H1 (cell line): ENCODE measurements at places on chromosomes 5 and 9. TPM values are rescaled to one million over a fixed set of nuclear protein-coding genes. Genes with fewer than 3 reads are reported as not detected.

GRCh38 chr9:70801181-70801829, 320.1 kb downstream of the TRPM3 start:
- no peak for DNase-seq

GRCh38 chr9:74728176-74728575, 159.5 kb downstream of the TRPM6 start:
- DNase-seq = no peak

GRCh38 chr5:91098541-91098940, 284.6 kb downstream of the ARRDC3 start:
- DNase-seq = no peak

Gene F12
- polyA plus RNA-seq = 7.8 and 12.0 TPM in 2 replicates

DNA sequence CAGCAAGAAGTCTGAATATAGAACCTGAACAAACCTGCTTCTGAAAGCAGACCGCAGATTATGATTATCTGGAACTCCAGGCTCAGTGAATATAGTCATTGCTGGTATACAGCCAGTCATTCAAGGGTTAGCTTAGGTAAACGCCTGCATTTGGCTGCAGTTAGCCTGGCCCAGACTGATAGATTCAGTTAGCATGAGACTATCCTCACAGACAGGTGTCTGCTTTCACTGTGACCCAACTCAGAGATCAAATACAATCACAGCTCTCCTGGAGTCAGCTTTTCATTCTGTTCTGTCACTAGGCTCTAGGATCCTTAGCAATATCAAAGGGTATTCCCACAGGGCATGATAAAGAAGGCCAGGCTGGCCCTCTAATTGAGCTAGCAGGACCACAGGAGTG, 138.6 kb upstream of the PLCXD3 start:
- no peak for DNase-seq

Gene HTR1A
- 6.2 and 6.5 TPM in 2 replicates for polyA plus RNA-seq

DNA sequence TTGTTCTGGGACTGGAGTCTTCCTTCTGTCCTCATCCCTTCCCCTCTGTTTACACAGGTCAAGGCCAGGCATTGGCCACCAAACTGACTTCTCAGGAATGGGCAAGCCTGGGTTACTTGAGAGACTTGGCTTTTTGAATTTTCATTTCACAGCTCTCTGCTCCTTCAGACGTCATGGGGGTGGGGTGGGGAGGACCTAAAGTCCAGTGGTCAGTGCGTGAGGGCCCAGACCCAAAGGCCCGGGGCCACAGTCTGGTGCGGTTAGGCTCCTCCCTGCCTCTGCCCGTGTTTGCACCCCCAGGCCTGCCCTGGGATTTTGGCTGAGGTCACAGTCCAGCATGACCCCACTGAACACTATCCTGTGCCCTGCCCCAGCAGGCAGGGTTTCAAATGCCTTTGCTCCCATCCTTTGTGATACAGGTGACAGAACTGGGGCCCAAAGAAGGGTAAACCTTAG, 4.1 kb upstream of the CXXC5 start:
- DNase-seq = no peak

Gene PCDHGA12
- 0.88 and 1.2 TPM in 2 replicates for polyA plus RNA-seq

DNA sequence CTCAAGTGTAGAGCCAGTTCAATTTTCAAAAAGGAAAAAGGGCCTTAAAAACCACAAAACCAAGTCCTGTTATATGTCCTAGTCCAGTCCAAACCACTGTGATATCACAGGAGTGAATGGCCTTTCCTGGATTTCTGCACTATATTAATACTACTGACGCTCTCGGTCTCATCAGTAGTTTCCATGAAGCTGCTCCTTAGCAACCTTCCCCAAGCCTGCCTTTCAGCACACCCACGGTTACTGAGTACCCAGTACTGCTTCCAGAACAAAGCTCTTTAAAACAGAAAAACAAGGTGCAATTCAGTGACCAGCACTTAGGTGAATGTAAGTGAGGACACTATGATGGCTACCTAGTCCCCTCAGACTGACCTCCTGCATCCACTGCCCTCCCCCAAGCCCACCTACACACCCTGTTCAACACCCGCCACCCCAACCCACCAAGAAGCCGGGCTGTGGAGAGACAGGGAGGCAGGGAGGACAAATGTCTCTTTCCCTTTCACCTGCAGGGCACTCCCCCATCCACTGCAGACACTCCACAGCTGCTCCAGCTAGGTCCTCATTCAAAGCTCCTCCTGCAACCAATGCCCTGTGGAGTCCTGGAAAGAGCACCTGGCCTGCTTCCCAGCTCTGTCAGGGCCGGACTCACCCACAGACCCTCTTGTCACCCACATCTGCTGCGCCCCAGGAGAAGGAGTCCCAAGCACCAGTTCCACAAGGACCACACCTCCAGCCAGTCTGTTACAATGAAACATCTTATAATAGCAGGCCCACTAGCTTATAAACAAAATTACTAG, 25.9 kb downstream of the PSMB7 start:
- no peak for DNase-seq

GRCh38 chr5:58224661-58225060, 235.2 kb downstream of the PLK2 start:
- DNase-seq = no peak

- DNase-seq = no peak
Observed at GRCh38 chr5:179619776-179620175, 3.7 kb downstream of the HNRNPH1 start.

DNA sequence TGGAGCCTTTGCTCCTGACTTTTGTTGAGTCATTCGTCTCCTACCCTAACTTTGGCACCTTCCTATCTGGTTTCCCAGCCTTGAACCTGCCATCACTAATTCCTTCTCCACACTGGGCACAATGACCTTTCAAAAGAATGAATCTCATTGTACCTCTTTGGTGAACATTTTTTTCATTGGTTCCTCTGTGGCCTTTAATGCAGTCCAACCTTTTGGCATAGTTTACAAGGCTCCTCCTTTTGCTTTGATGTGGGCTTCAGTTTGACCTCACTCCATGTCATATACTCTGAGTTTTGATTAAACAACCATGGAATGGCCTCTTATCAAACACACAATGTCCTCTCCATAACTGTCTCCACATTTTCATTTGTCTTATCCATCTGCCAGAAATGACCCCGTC, 14.5 kb upstream of the ROPN1L start:
- no peak for DNase-seq

GRCh38 chr5:117336208-117336607, 761.6 kb upstream of the SEMA6A start:
- DNase-seq = no peak

Gene EEIG1
- 29.8 and 61.0 TPM in 2 replicates for polyA plus RNA-seq

DNA sequence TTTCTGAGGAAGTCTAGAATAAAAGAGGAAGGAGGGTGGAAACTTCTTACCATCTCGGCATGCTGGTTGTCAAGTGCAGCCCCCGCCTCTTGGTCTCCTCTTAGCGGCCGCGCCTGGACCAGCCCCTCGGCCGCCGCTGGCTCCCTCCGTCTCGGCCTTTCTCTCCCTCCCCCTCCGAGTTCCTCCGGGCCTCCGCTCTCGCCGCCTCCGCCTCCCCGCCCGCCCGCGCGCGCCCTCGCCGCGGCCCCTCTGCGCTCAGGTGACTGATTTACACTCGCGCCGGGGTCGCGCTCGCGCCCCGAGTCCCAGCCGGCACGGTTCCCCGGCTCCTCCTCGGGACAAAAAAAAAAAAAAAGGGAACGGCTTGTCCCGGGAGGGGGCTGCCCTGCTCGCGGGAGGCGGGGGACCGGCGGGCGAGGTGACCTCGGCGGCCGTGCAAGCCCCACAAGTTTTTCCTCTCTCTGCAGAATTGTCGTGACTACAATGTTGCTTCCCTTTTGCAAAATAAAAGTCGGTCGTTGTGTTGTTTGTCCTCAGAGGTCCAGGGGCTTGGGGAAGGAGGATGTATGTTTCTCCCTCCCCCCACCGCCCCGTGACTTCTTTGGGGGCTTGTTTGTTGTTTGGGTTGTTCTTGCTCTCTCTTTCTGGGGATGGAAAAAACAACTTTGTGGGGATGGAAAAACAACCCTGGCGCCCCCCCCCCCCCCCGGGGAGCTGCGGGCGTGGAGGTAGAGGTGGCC, at the start of gene BNC2:
Gene BNC2, minus strand, starts transcription at position 75 of the 740 bp plus-strand sequence. Its CDS starts 22 bp downstream, at position 53.
- peak; percentile 84 for DNase-seq

DNA sequence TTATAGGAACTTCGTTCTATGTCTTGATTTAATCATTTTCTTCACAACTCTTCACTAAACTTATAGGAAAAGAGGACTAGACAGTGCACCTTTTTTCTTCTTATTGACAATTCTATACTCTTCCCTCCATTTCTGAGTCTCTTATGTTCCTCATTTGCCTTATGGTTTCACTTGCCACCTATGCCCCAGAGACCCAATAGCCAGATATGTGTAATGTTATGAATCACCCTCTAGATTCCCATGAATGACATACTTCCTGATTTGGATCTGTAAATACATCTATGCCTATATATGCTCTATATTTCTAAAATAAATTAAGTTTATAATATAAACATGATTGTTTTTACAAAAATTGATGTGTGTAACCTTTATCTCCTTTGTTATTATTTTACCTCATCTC, 514.1 kb upstream of the MEF2C start:
- no peak for DNase-seq

GRCh38 chr9:108040783-108041182, 551.2 kb upstream of the KLF4 start:
- DNase-seq = no peak

Gene ADCY2
- polyA plus RNA-seq = 28.6 and 35.8 TPM in 2 replicates

DNA sequence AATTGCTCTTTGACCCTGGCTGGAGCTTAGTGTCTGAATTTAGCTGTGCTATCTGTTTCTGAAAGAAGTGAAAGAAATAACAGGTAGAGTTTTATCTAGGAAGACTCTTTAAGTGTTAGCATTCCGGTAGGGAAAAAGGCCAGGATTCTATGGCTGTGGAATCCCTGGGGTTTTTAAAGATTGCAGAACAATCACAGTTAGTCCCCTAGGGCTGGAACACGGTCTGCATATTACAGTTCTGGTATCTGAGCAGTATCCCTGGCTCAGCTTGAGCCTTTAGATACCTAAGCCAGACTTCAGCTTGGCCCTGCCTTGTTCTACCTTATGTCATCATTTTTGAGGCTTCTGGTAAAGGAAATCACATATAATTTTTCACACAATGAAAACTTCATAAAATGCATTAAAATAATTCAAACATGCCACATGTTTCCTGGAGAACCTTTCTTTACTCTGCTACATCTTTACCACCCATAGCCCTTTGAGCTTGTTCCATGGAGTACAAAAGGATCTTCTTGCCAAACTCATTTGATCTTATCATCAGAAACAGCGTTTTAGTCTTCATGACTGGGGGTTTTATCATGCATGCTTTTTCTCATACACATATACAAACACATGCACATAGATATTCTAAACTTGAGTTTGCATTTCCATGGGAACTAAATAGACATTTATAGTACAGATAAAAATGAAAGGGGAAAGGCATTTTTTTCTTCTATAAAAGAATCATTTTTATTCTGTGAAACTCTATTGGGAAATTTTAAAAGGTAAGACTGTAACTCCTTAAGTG, 410.8 kb downstream of the CETN3 start:
- no peak for DNase-seq

GRCh38 chr9:122125158-122125508, 32.0 kb upstream of the TTLL11 start:
- no peak for DNase-seq

Gene CLPTM1L
- 119 and 122 TPM in 2 replicates for polyA plus RNA-seq

Gene ZNF658
- polyA plus RNA-seq = 0.53 and 0.80 TPM in 2 replicates

DNA sequence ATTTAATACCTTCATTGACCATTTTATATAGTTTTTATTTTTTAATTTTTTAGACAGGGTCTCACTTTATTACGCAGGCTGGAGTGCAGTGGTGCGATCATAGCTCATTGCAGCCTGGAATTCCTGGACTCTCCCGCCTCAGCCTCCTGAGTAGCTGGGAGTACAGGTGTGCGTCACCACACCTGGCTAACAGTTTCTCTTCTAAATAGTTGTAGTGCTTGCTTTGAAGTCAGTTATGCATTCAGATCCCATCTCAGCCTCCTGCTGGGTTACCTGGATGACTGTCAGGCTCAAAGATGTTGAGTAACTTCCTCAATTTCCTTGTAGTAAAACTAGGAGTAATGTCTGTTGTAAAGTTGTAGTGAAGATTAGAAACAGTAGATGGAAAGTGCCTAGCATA, 21.4 kb downstream of the SNX18 start:
- no peak for DNase-seq

Gene CTXN3
- polyA plus RNA-seq = 0.05 TPM in 1 of 2 replicates, not detected in the other

- no peak for DNase-seq
Observed at GRCh38 chr9:21268347-21268657, 28.5 kb upstream of the IFNA14 start.

Gene ACTBL2
- not detected in 2 replicates for polyA plus RNA-seq

GRCh38 chr5:111649516-111649915, 107.5 kb downstream of the NREP start:
- DNase-seq = no peak

GRCh38 chr9:125151730-125152129, 8.4 kb upstream of the SCAI start:
- no peak for DNase-seq

- no peak for DNase-seq
Observed at GRCh38 chr9:81490605-81491331, 198.6 kb downstream of the TLE1 start.

- DNase-seq = no peak
Observed at GRCh38 chr5:25488119-25488518, 843.3 kb upstream of the CDH10 start.

- no peak for DNase-seq
Observed at GRCh38 chr5:170362102-170362501, 27.1 kb downstream of the KCNMB1 start.

Gene IER5L
- 0.65 and 0.96 TPM in 2 replicates for polyA plus RNA-seq

DNA sequence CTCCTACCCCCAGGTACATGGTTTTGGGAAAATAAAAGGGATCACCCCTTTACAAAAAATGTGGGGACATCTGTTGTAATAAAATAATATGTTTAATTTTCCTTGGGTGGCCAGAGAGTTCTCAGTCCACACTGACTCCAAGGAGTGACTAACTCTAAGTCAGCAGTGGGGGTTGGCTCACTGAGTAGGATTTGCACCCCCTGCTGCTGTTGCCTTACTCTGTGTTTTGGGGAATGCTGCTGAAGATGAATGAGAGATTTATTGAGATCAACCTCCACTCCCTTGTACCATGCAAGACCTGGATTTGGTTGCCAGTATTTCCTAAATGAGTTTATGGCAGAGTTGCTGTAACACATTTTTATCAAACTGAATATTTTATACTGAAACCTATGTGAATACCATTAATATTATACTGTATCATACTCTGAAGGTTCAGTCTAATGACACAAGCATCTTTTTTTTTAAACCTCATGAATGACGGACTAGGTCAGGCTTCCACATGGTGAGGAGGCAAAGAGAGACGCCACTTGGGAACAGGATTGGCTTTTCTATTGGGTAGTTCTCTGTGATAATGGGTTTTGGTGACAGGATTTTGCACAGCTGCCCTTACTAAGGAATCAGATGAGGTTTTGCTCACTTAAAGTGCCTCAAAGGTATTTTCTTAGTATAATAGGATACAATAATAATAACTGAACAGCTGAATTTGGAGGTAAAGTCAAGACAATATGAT, 121.3 kb upstream of the OSMR start:
- DNase-seq = no peak

DNA sequence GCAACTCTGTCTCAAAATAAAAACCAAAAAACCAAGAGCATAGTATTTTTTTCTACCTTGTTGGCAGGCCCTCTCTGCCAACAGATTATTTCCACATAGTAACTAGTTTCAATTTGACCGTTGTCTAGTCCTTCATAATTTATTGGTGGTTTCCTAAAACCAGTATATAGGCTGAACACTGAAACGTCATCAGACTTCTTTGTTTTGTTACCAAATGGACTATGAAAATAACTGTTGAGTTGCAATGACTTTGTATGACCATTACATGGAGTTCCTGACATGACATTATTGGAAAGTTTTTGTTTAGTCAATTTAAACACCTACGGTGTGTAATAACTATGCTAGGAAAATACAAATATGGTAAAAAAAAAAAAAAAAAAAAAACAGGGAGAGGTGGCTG, 1.7 kb downstream of the AGGF1 start:
- DNase-seq = no peak
